B cell (primary cell): ENCODE measurements at places on chromosomes 12 and 14.

DNA sequence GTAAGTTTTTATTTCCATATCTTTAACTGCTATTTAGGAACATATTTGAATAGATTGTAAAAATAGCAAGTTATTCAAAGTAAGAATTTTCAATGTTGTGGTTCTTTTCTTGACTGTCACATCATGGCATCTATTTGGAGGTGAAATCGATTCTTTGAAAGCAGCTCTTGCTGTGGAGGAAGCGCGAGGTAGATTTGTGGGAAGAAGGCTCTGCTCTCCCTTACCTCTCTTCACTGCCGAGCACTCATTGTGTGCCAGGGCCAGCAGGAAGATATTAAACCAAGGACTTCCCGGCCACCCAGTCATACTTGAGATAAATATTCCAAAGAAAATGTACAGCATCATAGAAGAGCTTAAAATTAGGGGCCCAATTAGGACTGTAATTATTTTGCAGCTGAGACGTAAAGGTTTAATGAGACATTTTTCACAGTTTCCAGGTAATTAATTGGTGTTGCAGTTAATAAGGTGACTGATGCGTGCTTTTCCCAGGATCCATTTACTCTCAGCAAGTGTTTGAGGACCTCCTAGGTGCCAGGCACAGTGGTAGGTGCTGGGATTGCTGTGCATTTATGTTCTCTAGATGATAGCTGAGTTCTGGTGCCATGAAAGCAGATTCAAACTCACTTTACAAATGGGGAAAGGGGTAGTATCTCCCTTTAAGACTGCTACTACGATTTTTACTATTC, 89.2 kb upstream of the DYNC1H1 start:
- peak; percentile 18 for DNase-seq
- peaks cover 20% of the 10 kb centered on the region for H3K36me3 ChIP-seq
- no peaks in the 10 kb centered on the region for H3K27me3 ChIP-seq
- H3K4me1 ChIP-seq, result peaks cover 52% of the 10 kb centered on the region
- peak overlapping the region; percentile 94 for H3K27ac ChIP-seq

GRCh38 chr12:130203151-130203550, 40.9 kb downstream of the FZD10 start:
- H3K36me3 ChIP-seq, result no peaks in the 10 kb centered on the region
- no peak for DNase-seq
- no peaks in the 10 kb centered on the region for H3K4me1 ChIP-seq
- H3K27me3 ChIP-seq, result no peaks in the 10 kb centered on the region
- H3K27ac ChIP-seq, result no peak overlapping the region

- no peak overlapping the region for H3K4me3 ChIP-seq
- no peak for DNase-seq
- H3K27ac ChIP-seq, result no peak overlapping the region
Observed at GRCh38 chr14:46887144-46887543, 235.6 kb upstream of the RPL10L start.

- DNase-seq, result no peak
- H3K27me3 ChIP-seq, result no peaks in the 10 kb centered on the region
- H3K4me1 ChIP-seq, result no peaks in the 10 kb centered on the region
Observed at GRCh38 chr14:80845856-80846255, 95.7 kb downstream of the CEP128 start.

GRCh38 chr12:42076976-42077375, 67.7 kb downstream of the GXYLT1 start:
- H3K4me3 ChIP-seq, result no peak overlapping the region
- no peak overlapping the region for H3K27ac ChIP-seq
- no peaks in the 10 kb centered on the region for H3K27me3 ChIP-seq

DNA sequence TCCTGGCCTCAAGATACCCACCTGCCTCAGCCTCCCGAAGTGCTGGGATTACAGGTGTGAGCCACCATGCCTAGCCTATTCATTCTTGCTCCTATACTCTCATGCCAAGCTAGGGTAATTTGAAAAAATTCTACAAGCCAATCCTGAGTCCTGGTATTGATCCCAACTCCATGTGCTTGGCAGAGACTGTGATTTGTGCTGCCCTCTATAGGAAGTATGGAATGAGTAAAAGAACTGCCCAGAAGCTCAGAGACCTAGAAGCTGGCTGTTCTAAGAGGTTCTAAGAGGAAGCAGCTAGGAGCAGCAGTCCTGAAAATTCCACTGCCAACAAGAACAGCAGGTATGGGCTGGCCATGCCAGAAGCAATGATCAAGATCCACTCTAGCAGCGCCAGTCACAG, 402.5 kb downstream of the PCNX1 start:
- H3K27me3 ChIP-seq, result peaks cover 6% of the 10 kb centered on the region
- DNase-seq, result no peak
- H3K4me3 ChIP-seq, result no peak overlapping the region
- H3K36me3 ChIP-seq, result no peaks in the 10 kb centered on the region
- H3K4me1 ChIP-seq, result peaks cover 5% of the 10 kb centered on the region

DNA sequence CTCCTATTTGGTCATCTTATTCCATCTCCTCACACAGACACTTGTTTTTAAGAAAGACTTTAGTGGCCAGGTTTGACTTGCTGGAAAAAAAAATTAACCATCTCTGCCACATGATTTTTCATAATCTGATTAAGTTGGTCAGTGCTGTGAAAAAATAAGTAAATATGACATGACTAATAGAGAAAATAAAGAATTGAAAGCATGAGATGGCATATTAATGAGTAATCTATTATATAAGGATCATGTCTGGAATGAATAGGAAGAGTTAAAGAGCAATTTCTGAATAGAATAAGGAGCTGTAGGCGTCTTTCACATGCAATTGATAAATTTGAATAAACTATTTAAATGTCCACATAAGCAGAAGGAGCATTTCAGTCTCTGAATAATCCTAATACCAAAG, 12.2 kb upstream of the SLCO1B1 start:
- no peak overlapping the region for H3K4me3 ChIP-seq
- no peaks in the 10 kb centered on the region for H3K27me3 ChIP-seq
- no peaks in the 10 kb centered on the region for H3K36me3 ChIP-seq
- no peak overlapping the region for H3K27ac ChIP-seq
- H3K4me1 ChIP-seq, result no peaks in the 10 kb centered on the region
- DNase-seq, result no peak

DNA sequence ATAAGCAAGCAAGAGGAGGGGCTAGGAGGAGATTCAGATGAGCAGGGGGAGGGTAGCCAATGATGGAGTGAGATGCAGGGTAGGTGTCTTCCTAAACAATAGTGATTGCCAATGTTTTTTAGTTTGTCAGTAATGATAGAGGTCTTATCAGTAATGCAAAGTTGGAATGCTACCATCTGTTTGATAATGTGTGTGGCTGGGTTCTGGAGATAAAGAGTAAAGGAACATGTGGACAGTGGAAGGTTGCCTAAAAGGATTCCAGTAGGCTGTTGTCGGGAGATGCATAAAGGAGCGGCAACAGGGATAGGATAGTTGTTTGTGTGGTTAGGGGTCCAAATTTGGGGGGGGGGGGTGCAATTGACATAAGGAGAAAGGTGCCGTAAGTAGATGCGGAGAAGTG, 52.5 kb downstream of the TESPA1 start:
- DNase-seq, result no peak
- H3K4me1 ChIP-seq, result no peaks in the 10 kb centered on the region
- H3K27me3 ChIP-seq, result no peaks in the 10 kb centered on the region
- H3K4me3 ChIP-seq, result no peak overlapping the region

- no peak overlapping the region for H3K4me3 ChIP-seq
- H3K36me3 ChIP-seq, result no peaks in the 10 kb centered on the region
- DNase-seq, result no peak
Observed at GRCh38 chr14:24915958-24916595, 133.9 kb downstream of the STXBP6 start.

GRCh38 chr12:109758426-109759420, 45.1 kb downstream of the FAM222A start:
- no peak for DNase-seq
- H3K36me3 ChIP-seq, result no peaks in the 10 kb centered on the region
- no peak overlapping the region for H3K4me3 ChIP-seq
- H3K27me3 ChIP-seq, result no peaks in the 10 kb centered on the region
- no peak overlapping the region for H3K27ac ChIP-seq
- no peaks in the 10 kb centered on the region for H3K4me1 ChIP-seq

DNA sequence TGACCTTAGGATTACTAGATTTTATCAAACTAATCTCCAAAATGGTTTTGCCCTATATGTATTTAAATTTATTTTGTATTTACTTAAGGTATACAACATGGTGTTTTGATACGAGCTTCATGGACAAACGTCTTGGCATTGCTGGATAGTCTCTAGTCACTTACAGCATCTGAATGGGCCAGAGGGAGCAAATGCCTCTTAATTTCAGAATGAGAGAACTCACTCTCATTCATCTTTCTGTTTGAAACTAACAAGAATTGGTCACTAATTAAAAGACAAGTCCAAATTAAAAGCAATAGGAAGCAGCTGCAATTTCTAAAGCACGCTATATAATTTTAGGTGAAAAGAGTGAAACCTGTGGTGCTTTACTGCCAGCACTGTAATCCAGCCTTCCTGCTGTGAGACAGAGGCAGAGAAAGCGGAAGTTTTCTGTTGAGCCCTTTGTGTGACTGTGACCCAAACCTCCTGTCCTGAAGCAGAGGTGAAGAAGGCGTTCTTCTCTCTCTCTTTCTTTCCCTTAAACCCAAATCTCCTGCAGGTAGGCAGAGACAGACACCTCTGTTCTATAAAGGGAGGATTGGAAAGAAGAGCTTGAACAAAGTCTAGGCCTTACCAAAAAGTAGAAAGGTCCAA, 184.6 kb upstream of the NAV3 start:
- H3K27me3 ChIP-seq, result no peaks in the 10 kb centered on the region
- H3K27ac ChIP-seq, result no peak overlapping the region
- H3K4me1 ChIP-seq, result no peaks in the 10 kb centered on the region
- H3K4me3 ChIP-seq, result no peak overlapping the region

GRCh38 chr12:52650520-52651081, 1.4 kb downstream of the KRT2 start:
- no peak overlapping the region for H3K4me3 ChIP-seq
- no peaks in the 10 kb centered on the region for H3K27me3 ChIP-seq
- H3K4me1 ChIP-seq, result no peaks in the 10 kb centered on the region
- H3K36me3 ChIP-seq, result no peaks in the 10 kb centered on the region
- DNase-seq, result no peak

DNA sequence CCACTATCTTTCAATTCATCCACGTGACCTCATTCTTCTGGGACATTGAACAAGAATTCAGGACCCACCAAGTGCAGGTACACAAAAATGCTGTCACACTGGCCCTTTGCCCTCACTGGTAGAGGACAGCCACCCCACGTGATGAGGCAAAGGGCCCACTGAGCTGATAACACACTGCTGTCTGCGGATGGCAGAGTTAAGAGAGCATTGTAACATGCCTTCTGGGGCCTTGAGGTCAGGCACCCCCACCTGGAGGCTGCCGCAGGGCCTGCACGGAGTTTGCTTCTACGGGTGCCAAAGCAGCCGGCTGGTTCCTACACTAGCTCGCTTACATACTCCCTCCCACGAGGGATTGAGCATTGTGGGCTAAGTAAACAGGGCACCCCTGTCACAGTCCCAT, 101.0 kb downstream of the LRIG3 start:
- no peak overlapping the region for H3K27ac ChIP-seq
- no peaks in the 10 kb centered on the region for H3K27me3 ChIP-seq
- no peak for DNase-seq
- H3K36me3 ChIP-seq, result no peaks in the 10 kb centered on the region

DNA sequence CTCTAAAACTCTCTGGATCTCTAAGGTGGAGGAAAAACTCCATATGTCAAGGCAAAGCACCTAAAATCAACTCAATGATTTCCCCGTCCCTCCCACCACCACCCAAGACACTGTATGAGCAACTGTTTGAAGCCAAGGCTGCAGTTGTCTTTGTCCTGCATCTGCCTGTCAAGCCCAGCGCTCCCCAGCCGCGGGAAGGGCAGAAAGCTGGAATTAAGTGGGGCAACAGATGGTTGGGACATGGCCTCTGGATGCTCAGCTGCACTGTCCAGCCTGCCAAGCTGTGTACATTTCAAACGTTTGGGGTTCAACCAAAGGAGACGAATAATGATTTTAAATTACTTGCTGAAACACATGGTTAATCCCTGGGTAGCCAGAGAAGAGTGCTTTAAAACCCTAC, 42.2 kb upstream of the PTGR2 start:
- no peaks in the 10 kb centered on the region for H3K27me3 ChIP-seq
- H3K4me1 ChIP-seq, result peaks cover 4% of the 10 kb centered on the region
- DNase-seq, result no peak
- H3K4me3 ChIP-seq, result no peak overlapping the region
- H3K27ac ChIP-seq, result no peak overlapping the region

GRCh38 chr14:24913746-24914145, 136.2 kb downstream of the STXBP6 start:
- DNase-seq, result no peak
- no peaks in the 10 kb centered on the region for H3K4me1 ChIP-seq
- H3K4me3 ChIP-seq, result no peak overlapping the region
- H3K27me3 ChIP-seq, result no peaks in the 10 kb centered on the region

DNA sequence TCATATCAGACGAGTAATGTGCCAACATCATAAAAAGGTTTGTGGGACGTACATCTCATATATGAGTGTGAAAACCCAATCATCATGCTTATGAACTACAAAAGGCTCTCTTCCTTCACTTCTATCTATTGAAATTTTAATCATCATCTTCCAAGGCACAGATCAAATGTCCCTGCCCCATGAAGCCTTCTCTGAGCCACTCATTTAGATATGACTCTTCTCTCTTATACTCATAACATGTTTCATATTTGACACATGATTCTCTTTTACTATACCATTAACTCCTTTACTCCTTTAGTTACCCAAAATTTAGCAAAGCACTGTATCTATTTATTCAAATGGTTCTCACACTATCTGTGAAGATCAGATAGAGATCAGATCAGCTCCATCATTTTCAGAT, 22.2 kb downstream of the RALGAPA1 start:
- no peaks in the 10 kb centered on the region for H3K4me1 ChIP-seq
- no peak overlapping the region for H3K27ac ChIP-seq
- H3K4me3 ChIP-seq, result no peak overlapping the region
- DNase-seq, result no peak
- peaks cover 1% of the 10 kb centered on the region for H3K36me3 ChIP-seq

- no peaks in the 10 kb centered on the region for H3K27me3 ChIP-seq
- H3K4me3 ChIP-seq, result peak within 1 kb of the TSS; percentile 72
- peak within 1 kb of the TSS; percentile 68 for H3K27ac ChIP-seq
Observed at GRCh38 chr12:14961466-14962152, at the start of gene ARHGDIB. Gene ARHGDIB, minus strand, starts transcription at chr12:14961601. Its CDS starts 10,889 bp downstream, at chr12:14950712.

- no peak for DNase-seq
- H3K27me3 ChIP-seq, result no peaks in the 10 kb centered on the region
- H3K4me3 ChIP-seq, result no peak overlapping the region
Observed at GRCh38 chr12:43022838-43023237, 433.3 kb upstream of the PRICKLE1 start.

- no peaks in the 10 kb centered on the region for H3K27me3 ChIP-seq
- no peak overlapping the region for H3K4me3 ChIP-seq
- peaks cover 38% of the 10 kb centered on the region for H3K4me1 ChIP-seq
- H3K27ac ChIP-seq, result no peak overlapping the region
- H3K36me3 ChIP-seq, result no peaks in the 10 kb centered on the region
- no peak for DNase-seq
Observed at GRCh38 chr12:131817241-131817640, 11.0 kb upstream of the MMP17 start.

- H3K27ac ChIP-seq, result no peak overlapping the region
- no peak overlapping the region for H3K4me3 ChIP-seq
- no peaks in the 10 kb centered on the region for H3K36me3 ChIP-seq
- no peak for DNase-seq
Observed at GRCh38 chr14:54715811-54716210, 148.9 kb downstream of the SAMD4A start.

GRCh38 chr12:10289005-10289754, 18.5 kb upstream of the KLRD1 start:
- H3K4me1 ChIP-seq, result no peaks in the 10 kb centered on the region
- no peaks in the 10 kb centered on the region for H3K36me3 ChIP-seq
- H3K27ac ChIP-seq, result no peak overlapping the region
- H3K4me3 ChIP-seq, result no peak overlapping the region
- DNase-seq, result no peak

GRCh38 chr12:109378569-109378968, 30.9 kb downstream of the MYO1H start:
- H3K36me3 ChIP-seq, result no peaks in the 10 kb centered on the region
- no peak overlapping the region for H3K27ac ChIP-seq
- no peak overlapping the region for H3K4me3 ChIP-seq
- DNase-seq, result no peak
- no peaks in the 10 kb centered on the region for H3K4me1 ChIP-seq
